Heart right ventricle (tissue), 16 donors: ENCODE measurements at places on chromosomes 7 and 10. TPM values are rescaled to one million over a fixed set of nuclear protein-coding genes. Genes with fewer than 3 reads are reported as not detected.

DNA sequence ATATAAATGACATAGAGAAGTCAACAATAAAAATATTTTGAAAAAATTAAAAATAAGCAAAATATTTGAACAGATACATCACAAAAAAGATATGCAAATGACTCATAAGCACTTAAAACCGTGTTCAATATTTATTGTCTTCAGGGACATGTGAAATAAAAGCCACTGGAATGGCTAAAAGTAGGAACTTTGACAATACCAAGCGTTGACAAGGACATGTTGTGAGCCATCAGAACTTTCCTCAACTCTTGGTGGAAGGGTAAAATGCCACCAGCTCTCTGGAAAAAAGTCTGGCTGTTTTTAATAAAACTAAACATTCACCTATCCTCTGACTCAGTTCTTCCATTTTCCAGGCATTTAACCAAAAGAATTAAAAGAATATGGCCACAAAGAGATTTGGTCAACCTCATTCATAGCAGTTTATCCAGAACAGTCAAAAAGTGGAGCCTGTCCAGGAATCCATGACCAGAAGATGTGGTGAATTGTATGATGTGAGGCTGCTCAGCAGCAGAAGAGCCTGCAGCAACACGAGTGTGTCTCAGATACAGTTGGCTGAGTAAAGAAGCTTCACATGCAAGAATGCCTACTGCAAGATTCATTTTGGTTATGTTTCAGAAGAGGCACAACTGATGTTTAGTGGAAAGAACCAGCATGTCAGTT is 7.1 kb upstream of the KLF6 start:
- no peak for DNase-seq

- DNase-seq, result no peak
Observed at GRCh38 chr7:155276800-155277375, 20.8 kb upstream of the INSIG1 start.

- DNase-seq, result peak; percentile 27
Observed at GRCh38 chr7:131249003-131249402, 78.7 kb upstream of the MKLN1 start.

DNA sequence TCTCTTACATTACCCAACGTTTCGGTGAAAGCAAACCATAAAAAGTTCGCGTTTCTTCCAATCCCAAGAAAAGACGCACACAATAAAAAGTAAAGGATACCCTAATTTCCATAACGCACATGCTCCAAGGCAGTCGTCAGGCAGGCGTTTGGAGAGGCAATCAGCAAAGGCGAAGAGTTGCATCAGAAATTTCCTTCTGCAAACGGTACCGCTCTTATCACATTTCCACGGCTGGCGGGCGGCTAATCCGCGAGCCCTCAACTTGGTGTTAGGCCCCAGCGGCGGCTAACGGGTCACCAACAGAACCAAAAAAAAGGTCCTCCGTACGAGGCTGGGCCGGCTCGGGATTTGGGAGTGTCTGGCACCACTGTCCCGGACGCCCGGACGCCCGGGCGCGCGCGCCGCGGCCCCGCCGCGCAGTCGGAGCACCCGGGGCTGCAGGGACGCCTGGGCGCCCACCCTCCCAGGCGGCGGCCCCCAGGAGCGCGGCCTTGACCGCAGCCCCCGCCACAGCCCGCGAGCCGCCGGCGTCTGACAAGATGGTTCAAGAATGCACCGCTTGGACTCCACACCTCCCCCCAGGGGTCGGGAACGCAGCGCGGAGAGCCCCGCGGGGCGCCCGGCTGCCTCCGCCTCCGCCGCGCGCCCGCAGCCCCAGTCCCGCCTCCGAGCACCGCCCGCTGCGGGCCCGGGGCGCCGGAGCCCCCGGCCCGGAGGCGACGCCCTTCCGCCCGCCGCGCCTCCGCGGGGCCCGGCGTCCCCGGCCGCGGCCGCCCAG is 9.8 kb upstream of the GRB10 start:
- DNase-seq, result peak; percentile 44

The LLCFC1 gene
- total RNA-seq, result not detected

DNA sequence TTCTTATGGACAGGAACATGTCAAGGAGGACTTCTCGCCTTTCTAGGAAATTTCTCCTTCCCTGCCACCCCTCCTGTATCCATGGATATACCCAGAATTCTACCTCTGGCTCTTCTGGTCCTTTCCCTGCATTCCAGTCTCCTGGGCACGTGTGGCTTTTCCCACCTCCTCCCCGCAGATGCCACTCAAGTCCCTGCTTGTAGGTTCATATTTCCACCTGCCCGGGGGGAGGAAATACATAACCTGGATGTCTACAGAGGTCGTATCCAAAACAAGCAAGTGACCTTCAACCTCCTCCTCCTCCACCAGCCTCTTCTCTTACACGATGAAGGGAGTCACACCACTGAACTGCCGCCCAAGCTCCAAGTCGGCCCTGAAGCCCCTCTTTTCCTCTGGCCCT is 20.7 kb downstream of the FGFR2 start:
- DNase-seq, result no peak

GRCh38 chr10:127415901-127416581 is 133.1 kb upstream of the NPS start:
- DNase-seq, result no peak

GRCh38 chr10:94093286-94093905 is 99.7 kb downstream of the PLCE1 start:
- DNase-seq, result no peak

GRCh38 chr7:24756545-24757352 is 515 bp downstream of the GSDME start:
- DNase-seq, result peak; percentile 47

The FLNC gene
- total RNA-seq, result 1,844 TPM

DNA sequence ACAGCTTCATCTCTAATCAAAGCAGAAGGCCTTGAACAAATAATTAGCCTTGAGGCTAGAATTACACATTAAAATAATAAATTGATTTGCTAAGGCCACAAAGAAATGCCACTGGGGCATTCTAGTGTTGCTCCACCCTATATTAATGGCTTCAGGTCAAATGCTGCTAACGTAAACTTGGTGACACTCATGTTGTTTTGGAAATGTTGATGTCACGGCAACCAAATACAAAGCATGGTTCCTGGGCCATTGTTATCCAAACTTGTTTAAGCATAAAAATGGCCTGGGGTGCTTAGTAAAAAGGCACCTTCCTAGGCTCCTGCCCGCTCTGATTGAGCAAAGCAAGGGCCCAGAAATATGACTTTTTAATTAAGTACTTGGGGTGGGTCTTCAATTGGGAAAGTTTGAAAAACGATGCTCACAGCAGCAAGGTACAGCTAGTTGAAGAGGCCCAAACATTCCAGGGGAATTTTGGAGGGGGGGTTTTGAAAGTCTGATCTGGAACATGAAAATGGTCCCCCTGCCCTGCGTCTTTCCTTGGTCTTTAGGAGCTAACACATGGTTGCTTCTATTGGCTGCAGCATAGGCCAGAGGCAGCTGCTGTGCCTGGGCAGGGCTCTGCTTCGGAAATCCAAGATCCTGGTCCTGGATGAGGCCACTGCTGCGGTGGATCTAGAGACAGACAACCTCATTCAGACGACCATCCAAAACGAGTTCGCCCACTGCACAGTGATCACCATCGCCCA is 67.8 kb downstream of the ABCC2 start:
- no peak for DNase-seq

DNA sequence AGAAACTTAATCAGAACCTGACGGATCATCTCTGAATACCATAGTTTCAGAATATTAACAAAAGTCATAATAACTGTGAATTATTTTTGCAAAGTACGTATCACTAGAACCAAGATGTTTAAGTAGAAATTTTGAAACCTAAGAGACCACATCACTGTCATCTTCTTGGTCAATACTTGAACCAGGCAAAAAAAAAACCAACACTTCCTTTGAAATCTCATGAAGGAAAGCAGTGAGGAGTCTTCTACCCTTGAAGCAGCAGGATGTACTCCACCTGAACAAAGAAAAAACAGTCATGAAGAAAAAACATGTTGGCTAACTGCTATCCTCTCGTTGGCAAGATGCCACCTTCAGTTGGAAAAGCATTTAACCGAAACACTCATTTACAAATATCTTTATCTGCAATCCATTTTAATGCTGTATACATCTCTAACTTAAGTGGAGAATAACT is 82.4 kb downstream of the SRPK2 start:
- no peak for DNase-seq

The NAT16 gene
- total RNA-seq, result not detected

DNA sequence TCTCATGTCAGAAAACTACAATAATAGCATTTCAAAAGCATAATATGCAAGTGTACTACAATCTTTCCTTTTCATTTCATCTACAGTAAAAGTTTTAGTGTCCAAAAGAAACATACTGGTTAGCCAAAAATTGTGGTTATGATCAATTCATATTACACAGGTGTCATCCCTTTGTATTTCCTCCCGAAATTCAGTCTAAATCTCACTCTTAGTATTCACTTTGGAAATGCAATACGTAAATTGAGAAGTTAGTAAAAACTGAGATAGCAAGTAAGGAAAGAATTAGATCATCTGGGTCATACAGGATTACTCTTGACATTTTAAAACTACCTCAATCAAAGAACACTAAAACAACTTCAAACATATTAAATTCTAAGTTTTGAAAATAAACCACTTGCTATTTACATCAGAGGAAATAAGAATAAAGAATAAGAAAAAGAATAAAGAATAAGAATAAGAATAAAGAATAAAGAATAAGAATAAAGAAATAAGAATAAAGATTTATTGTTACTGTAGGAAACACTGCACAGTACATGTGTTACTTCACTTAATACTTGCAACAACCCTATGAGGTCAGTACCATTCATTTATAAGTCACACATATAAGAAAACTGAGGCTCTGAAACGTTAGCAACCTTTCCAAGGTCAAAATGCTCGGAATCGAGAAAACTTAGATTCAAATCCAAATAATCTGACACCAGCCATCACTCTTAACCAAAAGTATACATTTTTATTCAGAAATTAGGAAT is 10.5 kb downstream of the SNX13 start:
- DNase-seq, result no peak

The CCDC126 gene
- 8.0 TPM for total RNA-seq

DNA sequence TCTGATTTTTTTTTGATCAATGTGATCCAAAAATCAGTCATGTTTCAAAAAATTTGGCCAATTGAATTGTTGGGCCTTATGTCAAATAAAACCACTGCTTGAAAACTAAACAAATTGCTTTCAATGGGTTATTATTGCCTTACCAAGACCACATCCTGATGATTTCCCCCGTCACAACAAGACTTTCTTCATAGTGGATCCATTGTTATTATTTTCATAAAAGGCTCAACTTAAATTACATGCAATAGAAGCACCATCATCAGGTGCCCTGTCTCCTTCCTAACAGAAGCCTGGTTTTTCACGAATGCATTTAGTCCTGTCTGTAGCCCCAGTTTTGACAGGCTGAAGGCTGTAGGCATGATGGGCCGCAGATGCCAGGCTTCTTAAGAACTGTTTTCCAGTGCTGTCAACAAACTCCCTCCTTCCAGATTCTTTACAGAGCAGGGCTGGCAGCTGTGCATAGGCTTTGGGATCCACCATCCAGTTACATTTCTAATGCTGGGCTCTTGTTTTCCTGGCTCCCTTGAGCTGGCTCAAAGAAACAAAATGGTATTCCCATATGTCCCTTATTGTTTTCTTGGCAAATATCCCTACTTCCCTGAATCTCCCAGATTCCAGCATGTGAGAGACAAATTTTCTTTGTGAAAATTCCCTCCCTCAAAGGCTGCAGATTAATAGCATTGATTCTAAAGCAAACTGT is 302.0 kb downstream of the TWIST1 start:
- DNase-seq, result no peak

DNA sequence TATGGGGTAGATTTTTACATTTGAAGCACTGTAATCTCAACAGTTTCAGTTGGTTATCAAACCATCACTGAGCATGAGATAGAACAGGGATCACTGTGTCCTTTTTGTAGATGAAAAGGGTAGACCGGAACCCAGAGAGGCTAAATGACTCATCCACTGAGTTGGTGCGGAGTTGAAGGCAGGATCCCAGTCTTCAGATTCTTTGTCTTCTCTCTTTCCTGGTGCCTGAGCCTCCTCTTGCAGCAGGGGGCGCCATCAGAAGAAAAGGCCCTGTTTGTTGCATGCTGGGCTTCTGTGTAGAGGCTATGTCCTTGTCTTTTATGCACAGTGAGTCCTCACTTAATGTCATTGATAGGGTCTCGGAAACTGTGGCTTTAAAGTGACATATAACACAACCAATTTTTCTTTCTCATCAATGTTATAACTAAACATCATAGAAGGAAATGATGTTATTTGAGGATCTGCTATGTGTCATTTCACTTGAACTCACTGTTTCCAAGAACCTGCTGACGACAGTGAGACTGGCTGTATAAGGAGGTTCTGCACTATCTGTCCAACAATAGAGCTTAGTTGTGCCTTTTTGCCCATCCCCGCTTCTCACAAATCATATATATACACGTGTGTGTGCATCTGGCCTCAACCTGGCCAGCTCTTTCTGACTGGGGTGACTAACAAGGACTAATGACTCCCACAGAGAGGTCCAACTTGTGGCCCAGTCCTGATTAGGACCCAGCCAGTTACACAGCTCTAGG is 14.3 kb downstream of the ZNF282 start:
- no peak for DNase-seq

- DNase-seq, result peak; percentile 64
Observed at GRCh38 chr7:100799037-100799896, 28.1 kb downstream of the EPHB4 start.

DNA sequence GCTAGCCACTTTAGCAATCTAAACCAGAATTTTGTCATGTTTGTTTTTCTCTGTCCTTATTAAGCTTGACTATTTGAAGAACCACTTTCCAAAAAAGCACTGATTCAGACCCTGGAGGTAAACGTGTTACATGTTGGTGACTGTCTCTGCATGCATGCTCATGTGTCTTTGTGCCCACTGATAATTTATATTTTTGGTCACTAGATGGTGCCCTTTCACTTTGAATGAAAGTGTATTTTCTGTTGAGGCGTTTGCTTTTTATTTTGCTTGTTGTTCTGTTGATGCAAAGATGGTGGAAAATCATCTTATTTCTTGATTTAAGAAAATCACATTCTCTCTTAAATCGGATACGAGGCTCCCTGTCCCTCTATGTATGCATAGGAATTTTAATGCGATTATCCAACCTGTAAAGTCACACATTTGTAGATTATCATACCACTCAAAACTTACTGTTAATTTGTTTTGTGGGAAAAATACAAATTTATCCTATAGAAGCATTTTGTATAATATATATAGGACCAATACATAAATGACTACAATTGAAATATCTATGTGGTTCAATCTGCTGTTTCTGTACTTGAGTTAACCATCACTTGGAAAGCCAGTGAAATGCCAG is 269.3 kb downstream of the BICC1 start:
- no peak for DNase-seq

DNA sequence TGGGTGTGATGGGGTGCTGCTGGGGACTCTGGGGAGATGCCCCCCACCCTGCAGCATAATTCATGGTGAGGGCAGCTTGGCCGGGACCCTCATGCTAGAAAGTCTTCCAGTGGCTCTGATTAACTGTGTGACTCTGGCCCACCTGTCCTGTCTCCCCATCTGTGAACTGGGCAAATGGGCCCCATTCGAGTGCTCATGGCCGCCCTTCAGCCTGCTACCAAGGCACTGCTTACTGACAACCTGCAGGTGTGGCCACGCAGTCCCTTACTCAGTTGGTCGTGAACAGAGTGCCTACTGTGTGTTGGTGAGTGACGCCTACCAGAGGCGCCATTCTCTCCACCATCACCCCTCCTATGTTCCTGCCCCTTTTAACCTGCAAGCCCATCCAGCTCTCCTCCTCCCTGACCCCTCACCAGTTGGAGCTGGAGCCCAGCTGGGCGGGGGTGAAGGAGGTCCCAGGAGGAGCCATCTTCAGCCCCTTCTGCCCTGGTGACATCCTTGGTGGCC is 109.4 kb downstream of the ZMIZ1 start:
- DNase-seq, result no peak
